ENCODE measurements at places on chromosomes 7 and 10. TPM values are rescaled to one million over a fixed set of nuclear protein-coding genes. Genes with fewer than 3 reads are reported as not detected.
A peak's percentile ranks its signal among the peaks of the same experiment; 100 is the strongest.

Gene CCDC136
- 0.61 TPM for total RNA-seq

Gene RSPH10B
- not detected for total RNA-seq

- no peak for DNase-seq
Measured at GRCh38 chr10:87519582-87519981, 14.9 kb downstream of the MINPP1 start.

- no peak for DNase-seq
Measured at GRCh38 chr10:26857991-26858706, 2.6 kb downstream of the ABI1 start.

GRCh38 chr10:127612-128432, 7.4 kb upstream of the ZMYND11 start:
- DNase-seq: no peak

- DNase-seq: no peak
Measured at GRCh38 chr10:5818894-5819293, 5.7 kb upstream of the GDI2 start.

GRCh38 chr10:77661674-77662073, 24.1 kb upstream of the KCNMA1 start:
- no peak for DNase-seq

- no peak for DNase-seq
Measured at GRCh38 chr7:30321882-30322192, 37.4 kb downstream of the ZNRF2 start.

- peak; percentile 52 for DNase-seq
Measured at GRCh38 chr10:113126229-113127201, 176.5 kb downstream of the TCF7L2 start.

DNA sequence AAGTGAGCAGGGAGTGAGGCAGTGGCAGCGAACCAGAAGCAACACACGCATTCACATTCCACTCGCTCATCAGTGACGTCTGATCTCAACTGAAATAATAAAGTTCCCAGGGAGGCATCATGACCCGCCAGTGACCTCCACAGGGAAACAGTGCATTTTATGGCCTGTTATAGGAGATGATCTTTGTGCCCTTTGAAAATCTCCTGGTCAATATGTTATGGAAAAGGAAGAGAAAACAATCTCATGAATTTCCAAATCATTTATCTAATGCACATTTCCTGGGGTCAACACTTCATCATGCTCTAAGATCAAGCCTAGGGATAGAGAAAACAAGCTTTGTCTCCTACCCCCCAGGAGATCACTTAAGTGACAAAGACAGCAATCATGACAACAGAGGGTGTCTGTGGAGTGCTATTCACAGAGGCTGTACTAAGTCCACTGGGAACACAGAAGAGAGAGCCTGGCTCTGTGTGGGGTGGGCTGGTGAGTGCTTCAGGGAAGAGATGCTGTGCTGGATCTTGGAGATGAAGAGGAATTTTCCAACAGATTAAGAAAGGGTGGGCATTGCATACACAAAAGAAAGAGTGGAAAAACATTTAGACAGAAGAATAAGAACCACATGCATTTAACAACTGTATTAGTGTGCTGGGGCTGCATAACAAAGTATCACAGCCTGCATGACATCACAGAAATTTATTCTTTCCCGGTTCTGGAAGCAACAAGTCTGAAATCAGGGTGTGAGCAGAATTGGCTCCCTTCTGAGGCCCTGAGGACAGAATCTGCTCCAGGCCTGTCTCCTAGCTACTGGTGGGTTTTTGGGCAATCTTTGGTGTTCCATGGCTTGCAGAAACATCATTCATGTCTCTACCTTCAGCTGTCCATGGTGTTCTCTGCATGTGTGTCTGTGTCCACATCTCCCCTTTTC, 613.9 kb upstream of the IGFBP3 start:
- no peak for DNase-seq
